ENCODE measurements at places on chromosomes 11 and 22. TPM values are rescaled to one million over a fixed set of nuclear protein-coding genes. Genes with fewer than 3 reads are reported as not detected.
A peak's percentile ranks its signal among the peaks of the same experiment; 100 is the strongest.

DNA sequence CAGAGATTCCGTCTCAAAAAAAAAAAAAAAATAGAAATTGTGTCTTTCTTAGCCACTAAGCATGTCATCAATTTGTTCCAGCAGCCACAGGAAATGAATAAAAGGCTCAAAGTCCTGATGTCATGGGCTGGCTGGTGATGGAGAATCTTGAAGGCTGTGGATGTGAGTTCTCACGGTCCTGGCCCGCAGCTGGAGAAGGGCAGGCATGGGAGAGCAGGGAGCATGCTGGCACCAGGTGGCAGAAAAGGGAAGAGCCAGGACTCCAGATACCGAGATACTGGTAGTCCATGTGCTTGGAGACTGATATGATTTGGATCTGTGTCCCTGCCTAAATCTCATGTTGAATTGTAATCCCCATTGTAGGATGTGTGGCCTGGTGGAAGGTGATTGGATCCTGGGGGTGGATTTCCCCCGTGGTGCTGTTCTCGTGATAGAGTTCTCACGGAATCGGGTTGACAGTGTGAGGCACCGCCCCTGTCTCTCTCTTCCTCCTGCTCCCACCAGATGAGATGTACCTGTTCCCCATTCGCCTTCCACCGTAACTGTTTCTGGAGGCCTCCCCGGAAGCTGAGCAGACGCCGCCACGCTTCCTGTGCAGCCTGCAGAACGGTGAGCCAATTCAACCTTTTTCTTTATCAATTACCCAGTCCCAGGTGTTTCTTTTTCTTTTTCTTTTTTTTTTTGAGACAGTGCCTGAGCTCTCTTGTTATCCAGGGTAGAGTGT lies 18.1 kb downstream of the MRGPRD start:
- DNase-seq = no peak

GRCh38 chr11:3001496-3001895 lies 9.4 kb upstream of the NAP1L4 start:
- DNase-seq = no peak

DNA sequence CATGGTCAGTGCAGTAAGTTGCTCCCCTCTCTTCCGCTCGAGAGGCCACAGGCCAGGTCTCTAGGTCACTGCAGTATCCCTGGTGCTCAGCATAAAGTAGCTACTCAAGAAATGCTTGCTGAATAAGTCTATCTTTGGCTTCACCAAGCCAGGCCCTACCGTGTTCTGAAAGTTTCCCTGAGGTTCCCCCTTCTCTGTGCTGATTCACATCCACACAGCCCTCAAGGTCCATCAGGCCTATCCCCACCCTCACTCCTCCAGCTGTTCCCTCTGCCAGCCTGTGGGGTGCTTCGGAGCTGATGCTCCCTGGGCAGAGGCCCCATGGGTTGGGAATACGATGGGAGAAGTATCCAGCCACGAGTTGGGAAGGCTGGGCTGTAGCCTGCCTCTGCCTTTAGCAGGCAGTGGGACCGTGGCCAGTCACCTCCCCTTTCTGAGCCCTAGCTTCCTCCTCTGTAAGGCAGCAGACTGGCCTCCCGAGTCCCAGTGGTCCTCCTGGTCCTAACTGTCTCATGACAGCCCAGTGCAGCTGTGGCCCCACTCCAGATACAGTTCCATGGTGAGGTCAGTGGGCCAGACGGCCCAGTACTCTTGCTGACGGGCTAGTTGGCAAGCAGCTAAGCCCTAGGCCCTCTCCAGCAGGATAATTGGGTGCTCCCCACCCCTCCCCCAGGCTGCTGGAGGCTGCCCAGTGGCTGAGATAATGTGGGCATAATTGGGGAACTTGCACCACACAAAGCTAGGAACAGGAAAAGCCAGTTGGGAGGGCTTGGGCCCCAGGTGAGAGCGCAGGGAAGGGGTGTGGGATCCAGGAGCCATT lies 48.2 kb downstream of the NECTIN1 start:
- no peak for DNase-seq

DNA sequence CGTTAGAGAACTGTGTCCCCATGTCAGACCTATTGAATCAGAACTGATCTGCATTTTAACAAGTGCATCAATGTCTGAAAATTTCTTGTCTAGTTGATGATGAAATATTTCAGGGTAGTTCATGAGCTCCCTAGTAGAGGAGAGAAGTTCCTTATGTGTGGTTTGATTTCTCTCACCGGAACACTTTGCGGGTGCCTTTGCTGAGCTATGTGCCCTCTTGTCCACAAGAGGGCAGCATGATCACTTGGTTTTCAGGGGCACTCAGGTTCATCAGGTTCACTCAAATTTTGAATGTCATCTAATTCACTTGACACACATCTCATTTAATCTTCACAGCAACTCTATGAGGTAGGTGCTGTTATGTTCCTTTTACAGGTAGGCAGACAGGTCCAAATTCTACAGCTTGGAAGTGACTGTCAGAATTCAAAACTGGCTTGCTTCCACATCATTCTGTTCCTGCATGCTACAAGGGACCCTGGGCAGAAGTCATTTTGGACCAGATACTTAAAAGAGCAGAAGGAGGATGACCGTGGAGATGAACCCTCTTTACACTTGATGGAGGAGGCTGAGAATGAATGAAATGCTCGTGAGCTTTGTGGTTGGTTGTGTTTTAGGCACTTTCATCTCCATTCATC lies 55.6 kb downstream of the P4HA3 start:
- peak; percentile 37 for DNase-seq

DNA sequence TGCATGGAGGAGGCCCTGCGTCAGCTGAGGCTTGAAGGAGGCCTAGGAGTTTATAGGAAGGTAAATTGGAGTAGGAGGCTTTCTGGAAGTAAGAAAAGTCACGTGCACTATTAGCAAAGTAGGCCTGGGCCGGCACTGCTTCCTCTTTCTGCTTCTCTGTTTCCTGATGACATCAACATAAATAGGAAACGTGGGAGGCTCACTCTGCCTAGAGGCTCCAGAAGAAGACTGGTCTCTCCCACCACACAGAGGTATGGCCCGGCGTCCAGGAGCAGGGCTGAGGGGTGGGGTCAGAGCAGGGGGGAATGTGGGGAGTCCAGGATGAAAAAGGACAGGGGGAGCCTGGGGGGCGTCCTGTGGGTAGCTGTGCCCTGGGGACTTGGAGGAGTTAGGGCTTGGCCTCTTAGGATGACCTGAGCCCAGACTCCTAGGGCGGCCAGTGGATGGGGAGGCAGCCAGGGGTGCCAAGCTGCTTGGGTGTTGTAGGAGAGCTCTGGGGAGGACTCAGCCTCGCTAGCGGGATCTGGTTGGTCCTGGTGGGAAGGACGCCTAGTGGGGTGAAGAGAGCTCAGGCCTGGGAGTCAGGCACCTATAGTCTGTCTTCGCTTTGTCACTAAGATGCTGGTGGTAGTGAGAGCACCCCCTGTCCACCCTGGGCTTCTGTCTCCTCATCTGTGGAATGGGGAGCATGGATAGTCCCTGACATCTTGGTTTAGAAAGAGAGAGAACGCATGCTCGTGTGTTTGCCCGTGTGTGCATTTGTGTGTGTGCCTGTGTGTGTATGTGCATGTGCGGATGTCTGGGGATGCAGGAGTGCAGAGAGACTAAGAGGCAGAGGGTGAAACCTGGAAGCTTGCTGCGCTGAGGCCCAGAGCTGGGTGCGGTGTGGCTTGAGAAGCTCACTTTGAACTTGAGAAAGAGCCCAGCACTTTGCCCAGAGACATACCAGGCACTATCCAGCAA lies at the start of gene CSF2RB:
TSS of gene CSF2RB (plus strand) at position 202 of the 963 bp plus-strand sequence. CDS start 8,580 bp downstream, outside the sequence.
- peak; percentile 42 for DNase-seq

DNA sequence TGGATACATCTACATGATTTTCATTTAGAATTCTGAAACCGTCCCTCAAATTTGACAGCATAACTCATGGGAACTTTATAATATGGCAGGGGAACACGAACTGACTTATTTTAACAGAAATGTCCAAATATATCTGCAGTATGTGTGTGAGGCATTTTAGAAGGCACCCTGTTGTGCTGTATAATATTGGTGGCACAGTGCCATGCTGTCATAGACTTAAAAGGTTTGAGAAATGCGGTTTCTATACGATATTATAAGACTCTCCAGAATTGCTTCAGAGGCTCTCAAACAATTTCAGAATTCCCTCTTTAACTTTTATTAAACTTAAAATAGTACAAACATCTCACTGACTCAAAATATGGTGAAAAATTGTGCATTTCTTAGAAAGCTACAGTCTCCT lies 181.6 kb downstream of the MSANTD4 start:
- DNase-seq = no peak

DNA sequence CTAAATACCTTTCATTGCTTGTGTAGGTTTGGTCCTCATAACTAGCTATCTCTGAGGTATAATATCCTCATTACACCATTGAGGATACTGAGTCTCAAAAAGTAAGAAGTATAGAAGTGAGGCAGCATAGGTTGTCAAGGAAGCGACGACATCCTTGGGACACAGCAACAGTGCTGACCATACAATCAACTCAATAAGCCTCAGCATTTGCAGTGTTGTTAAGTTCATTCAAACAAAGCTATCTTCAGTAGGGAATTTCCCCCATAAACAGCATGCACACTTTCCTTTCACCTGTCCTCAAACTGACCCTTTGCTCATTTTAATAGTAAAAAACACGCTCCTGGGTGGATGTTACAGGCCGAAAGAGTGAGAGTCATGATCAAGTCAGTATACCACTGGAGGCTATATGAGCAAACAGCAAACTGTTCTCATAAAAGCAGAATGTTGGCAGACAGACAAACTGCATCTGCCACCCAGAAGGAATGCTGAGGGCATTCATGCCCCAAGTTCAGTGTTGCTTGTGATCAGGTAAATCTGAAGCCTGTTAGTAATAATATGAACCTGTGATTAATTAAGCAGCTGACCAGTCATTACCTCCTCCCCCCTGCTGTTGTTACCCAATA lies 756.2 kb upstream of the TENM4 start:
- DNase-seq = no peak

- no peak for DNase-seq
Observed at GRCh38 chr11:94007906-94008305, 13.2 kb upstream of the HEPHL1 start.

- no peak for DNase-seq
Observed at GRCh38 chr11:48099916-48100446, 116.6 kb upstream of the OR4B1 start.

DNA sequence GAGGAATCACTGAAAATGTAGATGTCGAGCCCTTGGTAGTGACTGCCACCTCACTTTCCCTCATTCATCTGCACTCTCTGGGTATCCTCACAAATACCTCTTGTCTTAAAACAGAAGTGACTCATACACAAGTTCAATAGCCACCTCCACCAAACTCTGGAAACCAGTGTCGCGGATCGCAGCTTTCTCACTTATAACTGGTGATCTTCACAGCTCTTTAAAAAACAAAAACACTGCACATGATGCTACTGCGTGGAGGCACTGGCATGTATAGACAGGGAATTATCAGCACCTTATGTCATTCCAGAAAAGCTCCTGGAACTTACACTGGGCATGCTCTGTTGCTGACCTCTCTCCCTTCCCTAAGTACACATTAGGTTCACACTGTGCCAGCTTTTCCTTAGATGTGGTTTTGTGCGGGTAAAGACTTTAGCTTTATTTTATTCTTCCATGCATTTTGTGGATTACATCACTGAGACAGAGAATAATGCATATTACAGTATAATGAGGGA lies 425.5 kb upstream of the CADM1 start:
- no peak for DNase-seq

- no peak for DNase-seq
Observed at GRCh38 chr11:17810746-17811145, 76.2 kb downstream of the KCNC1 start.

- peak; percentile 74 for DNase-seq
Observed at GRCh38 chr22:30606455-30607299, at the start of gene TCN2. TSS of gene TCN2 (plus strand) at chr22:30607174. CDS start at chr22:30607332, 158 bp downstream.

DNA sequence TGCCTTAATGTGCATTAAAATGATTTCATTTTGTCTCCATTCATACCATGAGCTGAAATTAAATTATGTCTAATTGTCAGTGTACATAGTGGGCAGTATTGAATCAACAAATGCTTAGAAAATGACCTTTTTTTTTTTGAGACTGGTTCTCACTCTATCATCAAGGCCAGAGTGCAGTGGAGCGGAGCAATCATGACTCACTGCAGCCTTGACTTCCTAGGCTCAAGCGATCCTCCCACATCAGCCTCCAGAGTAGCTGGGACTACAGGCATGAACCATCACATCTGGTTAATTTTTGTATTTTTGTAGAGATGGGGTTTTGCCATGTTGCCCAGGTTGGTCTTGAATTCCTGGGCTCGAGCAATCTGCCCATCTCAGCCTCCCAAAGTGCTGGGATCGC lies 117.0 kb upstream of the BLID start:
- DNase-seq = no peak

DNA sequence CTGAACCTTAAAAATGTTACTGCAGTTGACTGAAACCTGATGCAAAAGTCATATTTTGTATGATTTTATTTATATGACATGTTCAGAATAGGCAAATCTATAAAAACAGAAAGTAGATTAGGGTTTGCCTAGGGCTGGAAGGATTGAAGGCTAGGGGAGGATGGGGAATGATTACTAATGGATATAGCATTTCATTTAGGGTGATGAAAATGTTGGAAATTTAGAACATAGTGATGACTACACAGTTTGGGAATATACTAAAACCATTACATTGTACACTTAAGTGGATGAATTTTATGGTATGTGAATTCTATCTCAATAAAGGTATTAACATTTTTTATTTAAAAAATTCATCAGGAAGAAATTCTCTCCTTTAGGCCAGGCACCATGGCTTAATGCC lies 22.9 kb upstream of the PAFAH1B2 start:
- DNase-seq = no peak

Gene DBX1
- total RNA-seq = not detected

Gene GRIA4
- total RNA-seq = 1.2 TPM

Gene SPON1
- 0.93 TPM for total RNA-seq

Gene XPNPEP3
- 11.6 TPM for total RNA-seq

Data from pancreas (tissue), 10 donors.